ENCODE measurements at places on chromosomes 3 and 15.

DNA sequence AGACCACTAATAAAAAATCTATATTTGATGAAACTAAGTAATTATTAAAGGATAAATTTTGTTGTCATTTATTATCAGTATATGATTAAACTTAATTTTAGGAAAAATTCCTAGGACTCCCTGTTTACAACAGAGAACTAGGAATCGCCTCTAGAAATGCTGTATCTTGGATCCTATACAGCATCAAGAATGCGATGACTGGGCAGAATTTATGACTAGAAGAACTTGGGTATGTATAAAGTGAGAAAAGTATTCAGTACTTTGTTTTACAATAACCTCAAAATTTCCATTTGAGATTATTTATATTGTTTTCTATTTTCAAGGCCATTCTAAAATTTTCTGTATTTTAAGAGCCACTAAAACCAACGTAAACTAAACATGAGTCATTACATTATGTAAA lies 82.3 kb upstream of the AGTR1 start:
- DNase-seq = no peak

DNA sequence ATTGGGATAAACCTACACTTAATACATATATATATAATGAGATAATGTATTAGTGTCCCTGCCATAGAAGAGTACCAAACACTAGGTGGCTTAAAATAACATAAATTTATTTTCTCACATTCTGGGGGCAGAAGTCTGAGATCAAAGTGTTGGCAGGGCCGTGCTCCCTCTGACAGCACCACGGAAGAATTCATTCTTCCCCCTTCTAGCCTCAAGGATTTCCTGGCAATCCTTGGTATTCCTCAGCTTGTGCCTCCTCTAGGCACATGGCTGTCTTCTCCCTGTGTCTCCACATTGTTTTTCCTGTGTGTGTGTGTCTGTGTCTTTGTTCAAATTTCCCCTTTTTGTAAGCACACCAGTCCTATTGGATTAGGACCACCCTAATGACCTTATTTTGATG lies 115.2 kb upstream of the AGBL1 start:
- no peak for DNase-seq

GRCh38 chr15:45187894-45188830 lies at the start of gene SHF:
Gene SHF, minus strand, starts transcription at chr15:45187966. Its CDS starts 15 bp downstream, at chr15:45187951.
- peak; percentile 29 for DNase-seq

- DNase-seq = no peak
These were observed 82.5 kb downstream of the ANO10 start for GRCh38 chr3:43539321-43539720.

DNA sequence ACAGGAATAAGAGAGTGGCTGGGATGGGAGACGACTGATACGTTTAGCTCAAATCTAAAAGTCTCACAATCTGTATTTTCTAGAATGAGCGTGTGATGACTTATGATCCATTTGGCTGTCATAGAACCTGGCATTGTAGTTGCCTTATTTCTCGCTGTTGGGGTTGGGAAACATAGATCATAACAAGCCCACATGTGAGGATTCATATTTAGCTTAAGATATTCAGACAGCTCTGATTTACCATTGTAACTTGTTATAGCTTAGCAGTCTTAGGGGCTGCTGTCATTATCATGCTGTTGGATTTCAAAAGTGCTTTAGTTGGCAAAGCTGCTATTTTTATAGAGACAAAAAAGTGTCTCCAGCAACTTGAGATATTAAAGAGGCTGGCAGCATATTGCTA lies 871.3 kb downstream of the ZPLD1 start:
- no peak for DNase-seq

DNA sequence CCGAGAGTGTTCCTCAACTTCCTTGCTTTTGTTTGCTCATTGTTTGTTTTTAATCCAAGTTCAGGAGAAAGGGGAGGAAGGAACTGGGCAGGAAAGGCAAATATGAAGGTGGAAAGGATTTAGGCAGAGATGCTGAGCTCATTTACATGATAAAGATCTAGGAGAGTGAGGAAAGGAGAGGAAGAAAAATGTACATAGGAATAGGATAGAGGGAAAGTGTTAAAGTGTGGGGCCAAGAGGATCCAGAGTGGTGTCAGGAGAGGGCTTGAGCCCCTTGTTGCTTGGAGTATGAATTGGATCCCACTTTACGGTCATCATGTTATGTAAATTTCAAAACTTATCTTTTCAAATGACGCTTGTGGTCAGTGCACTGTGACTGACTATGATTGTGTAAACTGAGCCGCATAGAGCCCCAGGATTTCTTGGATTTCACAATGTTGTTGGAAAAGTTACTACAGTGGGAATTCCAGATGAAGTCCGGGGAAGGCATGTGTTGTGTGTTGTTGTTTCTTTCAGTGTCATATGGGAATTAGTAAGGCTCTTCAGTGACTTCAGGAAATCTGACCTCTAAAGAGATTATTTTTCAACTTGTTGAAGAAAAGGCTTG lies 15.0 kb upstream of the PLD1 start:
- DNase-seq = peak; percentile 93

GRCh38 chr15:87671289-87671688 lies 585.2 kb downstream of the NTRK3 start:
- DNase-seq = no peak

- DNase-seq = no peak
These were observed 369.6 kb upstream of the RGMA start for GRCh38 chr15:93458597-93458996.

- no peak for DNase-seq
These were observed 213.8 kb downstream of the LRTM1 start for GRCh38 chr3:54714035-54714434.

DNA sequence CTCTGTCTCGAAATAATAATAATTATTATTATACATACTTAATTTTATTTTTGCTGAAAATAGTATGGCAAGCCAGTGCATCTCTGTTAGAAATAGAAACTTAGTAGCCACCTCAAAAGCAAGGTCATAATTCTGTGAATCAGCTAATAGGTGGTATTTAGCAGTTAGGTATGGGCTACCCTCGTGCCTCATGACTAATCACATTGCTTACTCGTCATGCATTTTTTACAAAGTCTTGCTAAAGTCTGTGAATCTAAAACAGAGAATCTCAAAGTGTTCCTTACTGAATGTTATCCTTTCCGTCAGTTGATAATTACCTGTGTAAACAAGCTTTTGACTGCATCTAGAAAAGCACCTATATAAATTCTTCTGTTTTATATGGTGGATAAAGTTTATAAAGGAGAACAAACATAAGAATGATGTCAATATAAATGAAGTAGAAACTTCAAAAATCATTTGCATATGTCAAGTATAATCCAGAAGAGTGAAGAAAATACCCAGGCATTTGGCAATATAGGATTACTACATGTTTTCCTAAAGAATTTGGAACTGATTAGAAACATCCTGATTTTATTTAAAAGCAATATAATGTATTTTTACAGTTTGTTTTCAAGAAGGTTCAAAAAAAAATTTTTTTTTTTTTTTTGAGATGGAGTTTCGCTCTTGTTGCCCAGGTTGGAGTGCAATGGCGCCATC lies 6.2 kb downstream of the PPARG start:
- DNase-seq = peak; percentile 54

DNA sequence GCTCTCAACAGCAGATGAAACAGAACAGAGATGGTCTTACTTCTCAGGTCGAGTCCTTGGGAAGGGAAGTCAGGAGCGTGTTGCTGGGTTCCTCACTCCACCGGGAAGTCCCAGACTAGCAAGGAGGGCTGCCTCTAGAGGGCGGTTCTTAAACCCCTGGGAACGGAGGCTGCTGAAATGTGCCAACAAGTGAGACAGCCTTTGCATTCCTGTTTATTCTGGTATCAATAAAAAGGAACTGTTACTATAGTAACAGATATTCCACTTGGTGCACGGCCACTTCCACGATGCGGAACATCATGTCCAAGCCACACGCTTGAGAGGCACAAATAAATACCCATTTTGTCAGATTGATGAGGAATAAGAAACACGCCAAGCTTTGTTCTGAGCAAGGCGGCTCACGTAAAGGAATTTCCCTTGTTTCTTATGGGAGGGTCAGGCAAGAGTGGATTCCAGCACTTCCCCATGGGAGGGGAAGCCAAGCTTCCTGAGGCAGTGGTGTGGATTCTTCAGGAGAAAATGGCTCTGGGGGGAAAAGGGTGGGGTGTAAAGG lies at the start of gene FAM107A:
Gene FAM107A, minus strand, starts transcription at position 123 of the 553 bp plus-strand sequence. CDS start 7,531 bp downstream, outside the sequence.
- peak; percentile 89 for DNase-seq

DNA sequence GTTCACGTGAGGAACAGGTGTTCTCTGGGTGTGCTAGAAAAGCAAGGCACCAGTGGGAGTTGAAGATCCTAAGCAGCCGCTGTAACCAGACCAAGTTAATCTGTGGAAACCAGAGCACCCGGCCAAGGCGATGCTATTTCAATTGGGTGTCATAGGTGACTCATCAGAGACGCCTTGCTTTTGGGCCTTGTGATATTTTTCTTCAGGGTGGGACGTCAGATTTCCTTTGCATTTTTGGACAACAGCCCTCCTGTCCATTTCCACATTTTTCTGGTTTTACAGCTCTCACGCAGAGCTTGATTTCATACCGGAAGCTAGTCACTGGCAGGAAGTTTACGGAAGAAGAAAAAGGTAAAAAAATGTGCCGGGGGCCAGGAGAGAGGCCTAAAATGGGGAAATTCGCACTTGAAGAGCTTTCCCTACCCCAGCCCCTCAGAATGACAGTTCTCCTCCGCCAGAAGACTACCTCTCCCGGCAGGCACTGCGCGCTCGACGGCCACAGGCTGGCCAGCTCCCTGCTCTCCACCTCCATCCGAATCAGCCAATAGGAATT lies 471 bp upstream of the KBTBD8 start:
- peak; percentile 61 for DNase-seq

- DNase-seq = peak; percentile 92
These were observed 101.4 kb downstream of the TFG start for GRCh38 chr3:100810671-100811070.

GRCh38 chr3:146326875-146327543 lies 76.1 kb upstream of the PLSCR4 start:
- peak; percentile 76 for DNase-seq

DNA sequence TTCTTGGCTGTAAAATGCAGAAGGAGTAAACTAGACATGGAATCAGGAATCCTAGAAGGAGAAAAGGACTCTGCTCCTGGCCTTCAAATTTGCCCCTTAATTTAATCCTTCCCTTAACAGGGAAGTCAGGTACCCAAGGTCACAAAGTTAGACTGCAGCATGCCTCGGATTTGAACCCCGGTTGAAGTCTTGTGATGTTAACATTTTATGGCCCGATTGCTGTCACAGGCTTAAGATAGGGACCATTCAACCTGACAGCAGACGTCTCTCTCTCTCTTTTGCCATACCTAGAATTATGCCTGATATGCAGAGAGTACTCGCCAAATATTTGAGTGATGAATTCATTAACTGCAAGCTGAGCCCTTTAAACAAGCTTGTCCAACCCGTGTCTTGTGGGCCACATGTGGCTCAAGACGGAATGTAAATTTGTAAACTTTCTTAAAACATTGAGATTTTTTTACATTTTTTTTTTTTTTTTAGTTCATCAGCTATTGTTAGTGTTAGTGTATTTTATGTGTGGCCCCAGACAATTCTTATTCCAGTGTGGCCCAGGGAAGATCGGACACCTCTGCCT lies 217.2 kb downstream of the THSD4 start:
- DNase-seq = peak; percentile 42

- DNase-seq = no peak
These were observed 126.7 kb downstream of the TUSC7 start for GRCh38 chr3:116836286-116836685.

DNA sequence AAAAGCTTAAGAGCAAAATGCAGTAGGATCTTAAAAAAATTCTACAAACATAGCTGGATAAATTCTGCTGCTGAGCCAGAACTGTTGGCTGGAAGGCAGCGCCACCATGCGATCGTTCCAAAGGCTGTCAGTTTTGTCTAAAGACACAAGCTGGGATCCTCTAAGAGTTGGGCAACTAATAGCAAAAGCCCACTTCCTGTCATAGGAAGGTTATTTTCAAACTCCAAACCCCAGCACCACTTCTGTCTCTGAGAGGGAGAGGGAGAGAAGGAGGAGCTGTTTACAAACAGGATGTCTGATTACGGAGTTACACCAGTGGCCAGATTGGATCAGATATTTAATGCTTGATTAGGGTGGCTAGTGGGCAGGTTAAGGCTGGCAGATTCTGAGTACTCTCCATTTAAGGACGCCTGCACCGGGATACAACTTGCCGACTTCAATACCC lies 44.0 kb downstream of the EIF4E3 start:
- DNase-seq = peak; percentile 82

GRCh38 chr15:52379395-52380106 lies 83.9 kb upstream of the MYO5C start:
- DNase-seq = no peak
